Fibroblast of skin of scalp (primary cell): ENCODE measurements at places on chromosomes 16 and 17.

DNA sequence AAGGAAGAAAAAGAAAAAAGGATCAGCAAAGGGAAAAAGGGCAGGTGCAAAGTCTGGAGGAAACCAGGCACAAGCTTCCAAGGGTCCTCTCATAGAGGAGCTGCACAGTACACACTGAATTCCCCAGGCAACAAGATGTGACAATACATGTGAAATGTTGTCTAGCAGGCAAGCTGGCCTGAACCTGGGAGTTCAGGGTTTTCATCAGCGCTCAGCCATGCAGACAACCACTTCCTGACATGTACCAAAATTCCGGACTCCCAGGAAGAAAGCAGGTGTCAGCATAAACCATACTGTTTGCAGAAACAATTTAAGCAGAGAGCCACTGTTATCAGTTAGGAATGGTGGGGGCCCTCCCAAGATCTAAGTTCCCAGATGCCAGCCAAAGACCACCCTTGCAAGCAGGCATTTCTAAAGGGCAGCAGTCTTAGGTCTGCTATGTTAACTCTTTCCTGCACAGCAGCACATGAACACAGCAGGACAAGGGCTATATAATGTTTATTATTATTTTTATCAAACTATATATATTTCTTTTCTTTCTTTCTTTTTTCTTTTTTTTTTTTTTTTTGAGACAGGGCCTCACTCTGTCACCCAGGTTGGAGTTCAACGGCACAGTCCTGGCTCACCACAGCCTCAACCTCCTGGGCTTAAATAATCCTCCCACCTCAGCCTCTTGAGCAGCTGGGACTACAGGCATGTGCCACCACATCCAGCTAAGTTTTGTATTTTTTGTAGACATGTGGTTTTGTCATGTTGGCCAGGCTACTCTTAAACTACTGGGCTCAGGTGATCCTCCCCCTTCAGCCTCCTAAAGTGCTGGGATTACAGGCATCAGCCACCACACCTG, 10.1 kb downstream of the TK2 start:
- no peak for DNase-seq

- no peak for DNase-seq
These were observed 44.4 kb upstream of the ANKFN1 start for GRCh38 chr17:56108811-56109284.

DNA sequence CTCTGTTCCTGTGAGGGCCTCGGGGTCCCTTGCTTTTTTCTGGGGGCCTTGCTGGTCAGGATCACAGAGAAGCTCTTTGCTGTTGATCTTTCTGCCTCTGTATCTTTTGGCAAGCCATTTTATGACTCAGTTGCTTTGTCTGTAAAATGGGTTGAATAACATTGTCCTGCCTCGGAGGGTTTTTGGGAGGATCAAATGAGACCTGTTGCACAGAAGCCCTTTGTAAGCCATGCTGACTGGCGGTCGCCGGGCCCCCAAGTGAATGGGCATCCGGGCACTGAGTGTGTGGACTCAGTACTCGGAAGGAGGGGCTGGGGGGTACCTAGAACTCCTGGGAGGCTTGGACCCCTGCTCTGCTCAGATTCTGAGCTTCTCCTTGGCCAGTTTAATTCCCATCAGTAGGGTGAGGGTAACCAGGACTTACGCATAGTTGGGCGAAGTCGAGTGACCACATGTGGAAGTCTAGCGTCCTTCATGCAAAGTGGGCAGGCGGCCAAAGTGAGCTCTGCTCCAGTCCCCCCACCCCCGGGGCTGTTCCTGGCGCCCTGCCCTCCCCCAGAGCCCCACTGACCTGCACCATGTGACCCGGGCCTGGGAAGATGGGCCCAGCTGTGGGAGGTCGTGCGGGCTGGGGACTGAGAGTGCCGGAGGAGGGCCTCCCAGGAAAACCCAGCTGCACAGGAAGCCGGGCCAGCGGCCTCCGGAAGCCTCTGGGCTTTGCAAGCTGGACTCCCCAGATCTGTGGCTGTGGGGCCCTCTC, 284.0 kb downstream of the SEC14L1 start:
- DNase-seq = peak; percentile 85

DNA sequence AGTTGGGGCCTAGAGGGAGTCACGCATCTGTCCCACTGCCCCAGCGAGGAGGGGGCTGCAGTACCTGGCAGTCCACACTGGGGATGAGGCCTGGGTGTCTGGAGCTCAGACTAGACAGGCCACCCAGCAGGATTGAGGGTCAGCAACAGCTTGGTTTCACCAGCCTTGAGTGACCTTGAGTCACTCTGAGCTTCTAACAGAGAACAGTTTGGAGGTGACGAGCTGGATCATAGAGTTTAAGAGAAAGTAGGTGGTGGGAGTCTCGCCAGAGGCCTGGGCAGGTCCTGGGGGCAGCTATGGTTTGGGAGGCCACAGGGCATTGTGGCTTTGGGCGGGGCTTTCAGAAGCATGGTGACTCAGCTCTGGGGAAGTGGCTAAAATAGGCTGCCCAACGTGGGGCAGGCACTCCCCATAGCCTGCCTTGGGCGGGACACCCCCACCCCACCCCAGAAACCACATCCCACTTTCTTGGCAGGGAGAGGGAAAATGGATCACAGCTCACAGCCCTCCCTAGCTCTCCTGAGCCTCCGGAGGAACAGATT, 20.5 kb downstream of the CDC42EP4 start:
- peak; percentile 89 for DNase-seq

DNA sequence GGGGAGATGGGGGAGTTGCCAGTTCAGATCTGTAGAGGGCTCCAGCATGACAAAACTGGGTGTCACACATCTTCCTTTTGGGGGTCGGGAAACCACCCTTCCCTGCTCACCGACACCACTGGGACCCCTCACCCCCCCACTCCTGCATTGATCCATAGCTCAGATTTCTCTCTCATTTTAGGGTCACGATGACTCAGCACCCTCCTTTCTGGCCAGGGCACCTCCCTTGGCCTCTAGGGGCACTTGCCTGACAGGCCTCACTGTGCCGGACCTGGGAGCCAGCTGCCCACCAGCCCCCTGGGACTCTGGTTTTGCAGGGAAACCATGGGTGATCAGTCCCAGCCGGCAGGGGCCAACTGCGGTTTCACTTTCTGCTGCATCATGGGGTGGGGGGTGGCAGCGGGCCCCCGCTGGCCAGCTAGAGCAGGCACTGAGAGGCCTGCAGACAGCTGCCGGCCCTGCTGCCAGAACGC, 239.4 kb downstream of the MRTFB start:
- DNase-seq = peak; percentile 79

GRCh38 chr16:57842601-57843000, 40.3 kb upstream of the KIFC3 start:
- DNase-seq = peak; percentile 8
